ENCODE measurements at places on chromosomes 4 and X.
A peak's percentile ranks its signal among the peaks of the same experiment; 100 is the strongest.

DNA sequence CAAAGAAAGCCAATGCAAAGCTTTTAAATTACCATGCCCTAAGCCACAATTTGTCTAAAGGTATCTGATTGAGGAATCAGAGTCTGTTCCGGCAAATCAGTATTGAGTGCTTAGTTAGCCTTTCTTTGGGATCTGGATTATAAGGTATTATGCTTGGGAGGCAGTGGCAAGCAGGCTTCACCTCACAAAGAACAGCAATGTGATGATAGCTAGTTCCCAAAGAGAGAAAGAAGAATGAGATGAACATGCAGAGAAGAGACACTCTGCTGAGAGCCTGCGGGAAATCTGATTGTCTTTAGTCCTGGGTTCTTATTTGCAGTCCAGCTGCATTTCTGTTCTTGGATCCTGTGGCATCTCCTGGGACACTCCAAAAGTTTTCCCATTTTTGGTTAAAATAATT lies 35.2 kb downstream of the WDFY3 start:
- no peak for DNase-seq

GRCh38 chrX:110678591-110678990 lies 117.0 kb downstream of the CHRDL1 start:
- no peak for DNase-seq

DNA sequence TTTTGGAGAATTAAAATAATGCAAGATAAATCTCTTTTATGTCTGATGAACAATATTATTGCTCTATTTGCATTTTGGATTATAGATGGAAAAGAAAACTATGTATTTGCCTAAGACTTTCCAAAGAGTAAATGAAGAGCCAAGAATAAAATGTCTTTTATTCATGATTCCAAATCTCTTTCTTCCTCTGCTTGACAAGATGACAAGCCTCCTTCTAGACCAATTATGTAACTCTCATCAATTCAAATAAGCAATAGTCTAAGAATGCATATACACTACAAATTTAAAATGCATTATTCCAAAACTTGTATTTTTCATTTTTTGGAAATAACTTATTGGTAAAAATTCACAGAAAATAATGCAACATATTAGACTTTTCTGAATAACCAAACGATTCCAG lies 377.3 kb downstream of the GASK1B start:
- no peak for DNase-seq

DNA sequence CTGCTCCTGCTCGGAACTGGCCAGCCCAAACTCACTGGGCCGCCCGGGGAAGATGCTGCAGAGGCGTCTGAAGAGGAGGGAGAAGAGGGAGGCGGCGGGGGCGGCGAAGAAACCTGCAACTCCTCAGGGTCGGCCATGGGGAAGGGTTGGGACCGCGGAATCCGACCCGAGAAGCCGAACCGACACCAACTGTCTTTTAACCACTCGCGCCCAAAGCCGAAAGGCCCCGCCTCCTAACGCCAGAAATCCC lies at the start of gene C4orf46:
Gene C4orf46, minus strand, starts transcription at position 223 of the 250 bp plus-strand sequence. Its CDS starts 86 bp downstream, at position 137.
- DNase-seq, result no peak

GRCh38 chrX:118945921-118946320 lies 28.5 kb upstream of the LONRF3 start:
- DNase-seq, result no peak

GRCh38 chr4:153652051-153652784 lies 31.9 kb upstream of the TLR2 start:
- DNase-seq, result no peak

DNA sequence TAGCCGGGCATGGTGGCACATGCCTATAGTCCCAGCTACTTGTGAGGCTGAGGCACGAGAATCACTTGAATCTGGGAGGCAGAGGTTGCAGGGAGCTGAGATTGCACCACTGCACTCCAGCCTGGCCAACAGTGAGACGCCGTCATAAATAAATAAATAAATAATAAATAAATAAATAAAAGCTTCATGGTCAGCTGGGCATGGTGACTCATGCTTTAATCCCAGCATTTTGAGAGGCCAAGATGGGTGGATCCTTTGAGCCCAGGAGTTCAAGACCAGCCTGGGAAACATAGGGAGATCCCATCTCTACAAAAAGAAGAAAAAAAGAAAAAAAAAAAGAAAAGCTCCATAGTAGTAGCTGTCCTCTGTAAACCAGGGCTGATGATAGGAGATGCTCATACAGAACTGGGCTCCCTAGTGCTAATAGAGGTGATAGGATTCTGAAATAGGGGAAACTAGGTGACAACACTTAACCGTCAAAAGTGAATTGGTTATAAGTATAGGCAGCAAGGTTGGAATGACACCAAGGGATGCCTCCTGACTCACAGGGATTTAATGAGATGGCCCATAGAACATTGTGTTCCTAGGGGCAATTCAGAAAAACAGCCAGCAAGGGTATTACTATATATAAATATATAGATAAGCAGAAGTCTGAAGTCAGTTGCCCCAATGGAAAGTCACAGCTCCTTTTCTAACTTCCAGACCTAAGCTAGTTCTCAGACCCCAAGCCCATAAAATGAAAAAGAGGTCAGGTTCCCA lies 41.8 kb upstream of the ARHGEF6 start:
- no peak for DNase-seq

DNA sequence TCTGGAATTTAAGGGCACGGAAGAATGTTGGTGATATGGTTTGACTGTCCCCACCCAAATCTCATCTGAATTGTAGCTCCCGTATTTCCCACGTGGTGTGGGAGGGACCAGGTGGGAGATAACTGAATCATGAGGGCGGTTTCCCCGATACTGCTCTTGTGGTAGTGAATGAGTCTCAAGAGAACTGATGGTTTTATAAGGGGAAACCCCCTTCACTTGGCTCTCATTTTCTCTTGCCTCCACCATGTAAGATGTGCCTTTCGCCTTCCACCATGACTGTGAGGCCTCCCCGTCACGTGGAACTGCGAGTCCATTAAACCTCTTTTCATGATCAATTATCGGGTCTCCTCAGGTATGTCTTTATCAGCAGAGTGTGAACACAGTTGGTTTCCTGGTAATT lies 25.6 kb upstream of the DHRSX start:
- DNase-seq, result no peak

GRCh38 chr4:165520086-165520485 lies 141.3 kb downstream of the CPE start:
- no peak for DNase-seq

DNA sequence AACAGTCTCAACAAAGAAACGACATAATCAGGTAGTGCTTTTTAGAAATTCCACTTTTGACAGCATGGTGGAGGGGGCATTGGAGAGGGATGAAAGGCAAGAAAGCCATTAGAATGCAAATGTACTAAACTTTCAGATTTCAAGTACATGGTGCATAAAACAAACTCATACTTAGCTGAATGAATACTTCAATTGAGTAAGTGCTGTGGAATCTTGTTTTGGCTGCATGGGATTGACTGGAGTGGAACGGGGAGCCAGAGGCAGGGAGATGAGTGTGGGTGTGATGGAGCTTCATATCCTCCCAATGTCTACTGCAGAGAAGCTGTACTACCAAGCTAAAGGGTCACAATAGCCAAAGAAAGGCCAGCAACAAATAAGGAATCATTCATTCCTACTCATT lies 52.4 kb downstream of the USP46 start:
- DNase-seq, result no peak

GRCh38 chr4:139851133-139851532 lies 185.5 kb downstream of the MGST2 start:
- DNase-seq, result no peak

- DNase-seq, result no peak
Measured at GRCh38 chr4:54897590-54897989, 227.8 kb downstream of the KDR start.

- no peak for DNase-seq
Measured at GRCh38 chr4:56086073-56086541, 137.4 kb downstream of the CEP135 start.

GRCh38 chrX:66020631-66021334 lies 19.1 kb downstream of the VSIG4 start:
- no peak for DNase-seq

DNA sequence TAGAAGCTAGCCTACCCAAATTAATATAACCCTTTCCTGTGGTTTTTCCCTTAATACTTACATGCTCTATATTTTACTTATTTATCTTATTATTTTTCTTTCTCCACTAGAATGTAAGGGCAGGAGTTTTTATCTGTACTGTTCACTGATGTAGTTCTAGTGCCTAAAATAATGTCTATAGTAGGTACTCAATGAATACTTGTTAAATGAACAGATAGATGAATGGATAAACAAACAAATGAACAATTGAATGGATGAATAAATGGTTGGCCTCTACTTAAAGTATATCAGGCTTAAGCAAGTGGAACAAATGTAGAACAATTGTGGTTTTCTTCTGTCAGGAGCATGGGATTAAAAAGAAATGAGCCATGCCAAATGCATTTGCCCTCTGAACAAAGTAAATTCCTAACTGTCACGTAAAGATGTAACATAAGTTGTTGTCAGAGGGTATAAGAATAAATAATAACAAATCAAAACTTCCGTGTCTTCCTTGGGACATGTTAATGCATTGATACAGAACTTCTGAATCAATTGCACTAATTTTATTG lies 54.1 kb downstream of the SYTL5 start:
- no peak for DNase-seq

DNA sequence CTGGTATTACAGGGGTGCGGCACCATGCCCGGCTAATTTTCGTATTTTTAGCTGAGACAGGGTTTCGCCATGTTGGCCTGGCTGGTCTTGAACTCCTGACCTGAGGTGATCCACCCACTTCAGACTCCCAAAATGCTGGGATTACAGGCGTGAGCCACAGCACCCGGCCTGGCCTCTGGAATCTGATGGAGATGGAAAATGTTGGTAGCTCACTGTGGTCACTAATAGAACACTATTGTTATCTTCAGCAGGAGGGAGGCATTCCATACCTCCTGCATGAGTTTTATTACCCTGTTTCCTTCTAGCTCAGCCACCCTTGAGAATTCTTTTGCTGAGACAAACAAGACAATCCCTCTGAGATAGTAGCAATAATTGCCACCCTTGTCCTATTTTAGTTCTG lies 105.0 kb downstream of the SHROOM3 start:
- no peak for DNase-seq

- DNase-seq, result no peak
Measured at GRCh38 chrX:50771382-50771781, 42.6 kb downstream of the SHROOM4 start.

- DNase-seq, result peak; percentile 16
Measured at GRCh38 chr4:72505314-72505744, 63.7 kb downstream of the ADAMTS3 start.

DNA sequence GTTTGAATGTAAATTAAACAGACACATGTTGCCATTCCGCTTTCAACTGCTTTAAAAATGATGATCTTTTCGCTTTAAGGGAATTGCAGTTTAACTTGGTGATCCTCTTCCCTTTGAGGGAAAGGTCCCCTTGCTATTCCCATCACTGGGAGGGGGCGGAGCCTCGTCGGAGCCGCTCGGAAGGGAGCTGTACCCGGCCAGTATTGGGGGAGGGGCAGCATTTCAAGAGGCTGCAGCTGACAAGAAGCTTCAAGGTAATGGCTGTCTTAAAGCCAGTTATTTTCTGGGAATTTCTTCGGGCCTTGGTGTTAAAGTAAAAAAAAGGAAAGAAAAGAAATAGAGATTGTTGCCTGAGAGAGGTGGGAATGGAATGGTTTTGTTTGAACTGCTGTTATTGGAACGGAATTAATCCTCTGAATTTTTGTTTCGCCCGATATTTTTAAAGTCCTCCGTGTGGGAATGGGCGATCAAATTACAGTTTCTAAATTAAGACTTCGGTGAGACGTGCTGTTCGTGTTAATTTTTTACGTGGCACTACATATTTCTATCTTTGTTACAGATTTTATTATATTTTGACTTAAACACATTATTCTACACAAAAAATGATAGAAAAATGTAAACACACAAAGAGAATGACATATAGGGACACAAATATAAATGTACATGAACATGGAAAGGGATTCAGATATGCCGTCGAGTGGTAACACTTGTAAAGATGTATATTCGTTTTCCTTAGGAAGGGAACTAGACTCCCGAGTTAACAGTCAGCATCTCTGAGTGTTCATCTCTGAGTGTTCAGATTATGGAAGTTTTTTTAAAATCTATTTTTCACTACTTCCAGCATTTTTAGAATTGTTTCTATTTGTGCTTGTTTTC lies 9.2 kb downstream of the PWWP3B start:
- DNase-seq, result peak; percentile 35

DNA sequence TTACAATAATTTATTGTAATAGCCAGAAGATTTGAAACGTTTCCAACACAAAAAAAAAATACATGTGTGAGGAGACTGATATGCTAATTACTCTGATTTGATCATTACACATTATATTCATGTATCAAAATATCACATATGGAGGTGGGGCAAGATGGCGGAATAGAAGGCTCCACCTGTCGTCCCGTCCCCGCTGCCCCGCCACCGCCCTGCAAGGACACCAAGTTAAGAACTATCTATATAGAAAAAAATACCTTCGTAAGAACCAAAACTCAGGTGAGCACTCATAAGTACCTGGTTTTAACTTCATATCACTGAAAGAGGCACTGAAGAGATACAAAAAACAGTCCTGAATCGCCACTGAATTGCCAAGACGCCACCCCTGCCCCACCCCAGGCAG lies 60.9 kb upstream of the SCRG1 start:
- no peak for DNase-seq

- DNase-seq, result no peak
Measured at GRCh38 chrX:113136836-113137235, 296.2 kb upstream of the AMOT start.
